ENCODE measurements at places on chromosomes 3 and 15.
A peak's percentile ranks its signal among the peaks of the same experiment; 100 is the strongest.

- no peak for DNase-seq
Observed at GRCh38 chr3:69865925-69866679, 126.8 kb downstream of the MITF start.

DNA sequence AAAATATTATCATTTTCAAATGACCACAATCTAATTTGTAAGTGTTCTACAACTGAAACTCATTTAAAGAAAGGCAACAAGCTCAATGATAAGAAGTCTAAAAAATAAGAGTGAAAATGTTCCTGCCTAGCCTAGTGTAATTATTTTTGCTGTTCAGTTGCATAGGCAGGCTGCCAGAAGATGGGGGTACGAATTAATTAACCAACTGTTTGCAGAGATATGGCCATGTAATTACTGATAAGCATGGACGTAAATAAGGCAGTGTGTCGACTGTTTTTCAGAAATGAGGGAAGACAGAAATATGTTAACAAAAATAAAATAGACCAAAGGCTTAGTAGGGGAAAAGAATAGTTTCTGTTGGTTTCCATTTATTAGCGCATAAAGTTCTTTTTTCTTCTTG is 24.7 kb upstream of the SCAANT1 start:
- DNase-seq, result no peak

DNA sequence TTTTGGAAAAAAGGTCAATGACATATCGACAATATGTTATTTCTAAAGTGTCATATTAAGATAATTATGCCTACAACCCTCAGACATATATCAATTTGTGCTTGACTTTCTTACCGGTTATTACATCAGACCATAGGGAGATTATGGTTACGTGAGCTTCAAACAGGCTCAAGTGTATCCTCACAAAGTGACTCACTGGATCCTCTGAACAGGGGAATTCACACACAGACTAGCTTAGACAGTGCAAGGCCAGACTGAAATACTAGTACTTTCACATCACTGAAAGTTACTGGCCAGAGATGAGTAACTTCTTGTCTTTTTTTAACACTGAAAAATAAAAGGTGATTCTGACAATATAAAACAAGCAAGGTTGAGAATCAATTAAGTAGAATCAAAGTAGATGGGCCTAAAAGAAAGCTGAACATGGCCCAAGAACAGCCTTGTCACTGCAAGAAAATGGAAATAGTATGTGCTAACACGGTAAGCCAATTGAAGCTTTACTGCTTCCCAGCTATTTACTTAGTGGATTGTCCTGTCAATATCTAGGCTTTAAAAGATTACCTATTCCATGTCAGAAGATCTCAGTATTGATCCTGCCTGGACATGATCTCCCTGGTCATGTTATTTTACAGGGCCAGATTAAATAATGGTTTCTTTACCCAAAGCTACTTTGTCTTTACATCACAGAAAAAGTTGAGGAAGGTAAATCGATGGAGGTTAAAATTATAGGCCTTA is 848.6 kb downstream of the ROBO1 start:
- DNase-seq, result no peak

DNA sequence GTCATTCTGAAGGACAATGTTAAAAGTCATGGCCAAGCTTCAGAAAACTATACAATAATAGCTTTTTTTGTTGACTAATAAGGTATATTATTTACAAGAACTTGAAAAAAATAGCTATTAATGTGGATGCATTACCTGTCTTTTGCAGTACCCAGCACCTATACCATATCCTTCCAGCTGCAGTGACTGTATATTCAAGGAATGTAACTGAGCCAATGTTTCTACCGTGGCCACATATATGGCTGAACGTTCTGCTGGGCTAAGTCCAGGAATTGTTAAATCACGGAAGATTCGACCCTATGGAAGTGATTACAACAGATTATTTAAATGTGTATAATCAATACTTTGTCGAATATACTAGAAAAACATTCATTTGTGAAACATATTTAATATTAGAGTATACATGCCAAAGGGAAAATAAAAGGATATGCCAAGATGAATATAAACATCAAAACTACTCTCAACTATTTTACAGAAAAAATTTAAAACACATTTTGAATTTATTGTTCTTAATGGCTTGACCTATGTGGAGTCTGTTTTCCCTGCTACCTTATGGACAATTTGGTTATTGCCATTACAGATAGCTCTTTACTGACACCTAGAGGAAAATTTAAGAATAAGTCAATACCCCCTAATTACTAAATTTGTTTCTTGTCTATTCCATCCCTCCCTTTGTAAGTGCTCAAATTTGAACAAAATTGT is 17.6 kb downstream of the ACAD11 start:
- peak; percentile 78 for DNase-seq

DNA sequence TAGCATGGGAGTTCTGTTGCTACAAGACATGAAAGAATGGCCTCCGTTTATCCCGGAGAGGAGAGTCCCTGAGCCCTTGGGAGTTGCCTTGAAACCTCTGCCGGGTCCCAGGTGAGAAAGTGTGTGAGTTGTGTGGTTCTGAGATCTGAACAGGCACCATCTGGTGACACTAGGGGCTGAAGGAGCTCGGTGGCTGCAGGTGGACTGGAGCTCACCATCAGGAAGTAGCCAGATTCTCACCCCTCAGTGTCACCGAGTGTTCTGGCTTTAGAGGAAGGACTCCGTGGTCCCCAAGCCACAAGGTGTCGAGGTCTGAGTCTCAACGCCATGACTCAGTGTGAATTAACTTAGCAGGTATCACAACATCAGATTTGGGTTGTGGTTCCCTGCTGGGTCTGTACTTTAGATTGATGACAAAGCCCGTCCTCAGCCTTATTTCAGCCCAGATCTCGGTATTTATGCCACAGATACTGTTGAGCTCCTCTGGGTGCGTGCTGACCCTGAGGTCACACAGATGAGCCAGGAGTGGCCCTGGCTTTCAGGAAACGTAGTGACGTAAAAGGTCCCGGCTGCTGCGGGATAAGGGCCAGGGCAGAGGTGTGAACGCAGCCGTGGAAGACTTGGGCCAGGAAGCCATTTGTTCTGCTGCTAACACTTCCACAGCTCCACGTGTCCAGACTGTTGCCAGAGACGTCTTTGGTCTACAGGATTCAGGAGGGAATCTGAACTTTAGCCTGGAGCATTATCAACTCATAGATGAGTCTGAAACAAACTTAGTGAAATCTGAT is 54.4 kb downstream of the PGPEP1L start:
- DNase-seq, result no peak

- no peak for DNase-seq
Observed at GRCh38 chr3:29312395-29312794, 31.5 kb downstream of the RBMS3 start.

- no peak for DNase-seq
Observed at GRCh38 chr3:129749692-129750091, 143.2 kb upstream of the PLXND1 start.

DNA sequence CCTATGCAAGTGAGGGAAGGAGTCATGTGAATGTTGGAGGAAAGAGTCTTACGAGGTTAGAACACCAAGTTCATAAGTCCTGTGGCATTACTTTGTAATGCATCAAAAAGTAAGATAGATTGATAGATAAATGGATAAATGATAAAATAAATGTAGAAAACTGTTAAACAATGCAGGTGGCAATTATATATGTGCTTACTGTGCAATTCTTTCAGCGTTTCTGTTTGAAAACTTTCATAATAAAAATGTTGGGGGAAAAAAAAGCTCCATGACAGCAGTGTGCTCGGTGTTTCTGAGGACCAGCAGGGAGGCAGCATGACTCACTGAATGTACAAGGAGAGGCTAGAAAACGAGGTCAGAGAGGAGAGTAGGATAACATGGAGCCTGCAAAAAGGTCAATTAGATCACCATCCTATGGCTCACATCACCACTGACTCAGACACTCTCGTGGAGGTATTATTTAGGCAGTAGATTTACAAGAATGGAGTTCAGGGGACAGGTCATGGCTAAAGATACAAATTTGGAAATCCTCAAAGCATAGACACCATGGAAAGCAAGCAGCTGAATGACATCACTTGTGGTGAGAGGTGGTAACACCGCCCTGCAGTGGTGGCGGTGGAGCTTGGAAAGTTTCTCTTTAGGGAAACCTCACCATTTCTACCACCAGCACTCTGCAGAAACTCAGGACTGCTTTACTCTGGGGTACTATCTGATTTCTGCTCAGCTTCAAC is 219.8 kb downstream of the CTNNB1 start:
- DNase-seq, result no peak

- no peak for DNase-seq
Observed at GRCh38 chr15:70382009-70382749, 284.5 kb upstream of the TLE3 start.

- DNase-seq, result peak; percentile 65
Observed at GRCh38 chr3:151766454-151766853, 32.7 kb downstream of the AADACL2 start.

GRCh38 chr3:164406281-164406680 is 672.0 kb downstream of the SI start:
- no peak for DNase-seq

DNA sequence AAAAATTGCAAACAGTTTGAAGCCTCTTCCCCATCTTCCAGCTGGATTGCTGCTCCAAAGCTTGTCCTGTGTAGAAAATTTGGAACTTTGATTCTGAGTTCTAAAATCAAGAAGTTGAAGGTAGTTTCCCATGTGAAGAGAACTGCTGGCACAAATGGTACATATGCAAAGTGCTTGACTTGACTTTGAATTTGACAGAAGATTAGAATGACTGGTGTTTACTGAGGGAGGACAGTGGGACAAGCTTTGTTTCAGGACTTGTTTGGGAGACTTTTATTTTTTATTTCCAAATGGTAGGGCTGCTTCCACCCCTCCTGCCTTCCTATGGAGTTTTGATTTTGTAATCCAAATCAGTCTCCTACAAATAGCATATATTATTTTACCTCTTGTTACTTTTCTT is 7.4 kb downstream of the ZFAND6 start:
- DNase-seq, result no peak

GRCh38 chr15:41894251-41894790 is 468 bp upstream of the SPTBN5 start:
- no peak for DNase-seq

GRCh38 chr15:49290191-49290590 is 120.1 kb downstream of the GALK2 start:
- no peak for DNase-seq
